Activated naive CD4-positive, alpha-beta T cell (primary cell): ENCODE measurements at places on chromosomes 6 and 20.

- no peak for DNase-seq
Observed at GRCh38 chr20:40354880-40355279, 334.2 kb downstream of the MAFB start.

- DNase-seq = no peak
Observed at GRCh38 chr6:115220551-115221159, 840.0 kb downstream of the FRK start.

- DNase-seq = no peak
Observed at GRCh38 chr6:109019911-109020310, 74.7 kb downstream of the SESN1 start.

DNA sequence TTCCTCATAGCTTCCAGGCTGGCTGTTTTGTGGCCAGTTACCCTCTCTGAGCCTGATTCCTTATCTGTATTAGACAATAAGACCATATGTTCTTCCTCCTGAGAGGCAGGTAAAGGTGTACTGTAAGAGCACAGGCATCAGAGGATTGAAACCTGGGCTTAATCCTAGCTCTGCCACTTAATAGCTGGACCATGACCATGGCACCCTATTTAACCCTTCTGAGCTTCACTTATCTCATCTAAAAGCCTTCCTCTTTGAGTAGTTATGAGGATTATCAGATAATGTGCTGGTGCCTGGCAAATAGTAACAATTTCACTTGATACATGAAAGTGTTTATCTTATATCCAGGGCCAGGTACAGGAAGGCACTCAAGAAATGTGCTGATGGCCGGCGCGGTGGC, 34.9 kb downstream of the BCL2L1 start:
- no peak for DNase-seq

GRCh38 chr6:2624177-2624576, 126.5 kb downstream of the MYLK4 start:
- DNase-seq = no peak

DNA sequence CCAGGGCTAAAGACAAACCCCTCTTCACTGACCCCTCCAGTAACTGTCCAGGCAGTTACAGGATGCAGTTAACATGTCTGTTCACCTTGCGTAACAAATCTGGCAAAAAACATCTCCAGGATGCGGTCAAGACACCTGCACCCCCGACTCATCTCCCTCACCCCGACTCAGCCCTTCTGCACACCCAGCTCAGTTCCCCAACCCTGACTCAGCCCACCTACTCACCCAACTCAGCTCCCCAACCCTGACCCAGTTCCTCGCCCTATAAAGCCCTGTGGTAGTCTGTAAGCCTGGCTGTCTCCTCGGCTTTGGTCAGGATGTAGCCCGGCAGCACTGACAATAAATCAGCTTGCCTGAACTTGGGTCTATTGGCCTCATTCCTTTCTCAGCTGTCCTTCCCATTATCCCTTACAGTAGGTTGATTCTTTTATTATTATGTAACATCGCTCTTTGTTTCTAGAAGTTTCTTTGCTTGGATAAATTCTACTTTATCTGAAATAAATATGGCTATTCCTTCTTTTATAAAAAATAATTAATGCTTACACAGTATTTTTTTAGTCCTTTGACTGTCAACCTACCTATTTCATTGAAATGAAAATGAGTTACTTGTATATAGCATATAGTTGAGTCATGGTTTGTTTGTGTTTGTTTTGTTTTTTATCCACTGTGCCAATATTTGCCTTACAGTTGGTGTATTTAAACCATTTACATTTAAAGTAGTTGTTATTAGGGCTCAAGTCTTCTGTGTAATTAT, 12.9 kb upstream of the ADTRP start:
- no peak for DNase-seq

DNA sequence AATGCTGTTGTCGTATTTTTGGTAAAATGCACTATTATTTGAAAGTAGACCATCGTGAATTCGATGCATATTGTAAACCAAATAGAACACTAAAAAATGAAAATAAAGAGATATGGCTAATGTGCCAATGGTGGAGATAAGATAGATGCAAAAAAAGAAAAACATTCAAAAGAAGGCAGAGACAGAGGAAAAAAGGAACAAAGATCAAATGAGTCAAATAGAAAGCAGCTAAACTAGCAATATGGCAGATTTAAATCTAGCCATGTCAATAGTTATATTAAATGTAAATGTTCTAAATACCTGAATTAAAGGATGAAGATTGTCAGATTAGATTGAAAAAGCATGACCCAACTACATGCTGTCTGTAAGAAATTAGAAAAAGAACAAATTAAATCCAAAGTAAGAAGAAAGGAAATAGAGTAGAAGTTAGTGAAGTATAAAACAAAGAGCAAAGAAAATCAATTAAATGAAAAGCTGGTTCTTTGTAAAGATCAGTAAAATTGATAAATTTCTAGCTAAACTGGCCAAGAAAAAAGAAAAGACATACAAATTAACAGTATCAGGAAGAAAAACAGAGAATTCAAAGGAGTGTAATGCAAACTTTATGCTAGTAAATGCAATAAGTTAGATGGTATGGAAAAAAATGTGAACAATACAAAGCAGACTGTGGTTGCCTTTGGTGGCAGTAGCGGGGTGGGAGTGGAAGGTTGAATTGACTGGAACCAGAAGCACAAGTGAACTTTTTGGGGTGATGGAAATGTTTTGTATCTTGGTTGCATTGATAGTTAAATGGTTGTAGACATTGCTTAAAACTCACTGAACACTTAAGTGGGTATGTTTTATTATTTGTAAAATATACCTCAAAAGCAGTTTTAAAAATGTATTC, 44.8 kb downstream of the PTPN1 start:
- DNase-seq = no peak

DNA sequence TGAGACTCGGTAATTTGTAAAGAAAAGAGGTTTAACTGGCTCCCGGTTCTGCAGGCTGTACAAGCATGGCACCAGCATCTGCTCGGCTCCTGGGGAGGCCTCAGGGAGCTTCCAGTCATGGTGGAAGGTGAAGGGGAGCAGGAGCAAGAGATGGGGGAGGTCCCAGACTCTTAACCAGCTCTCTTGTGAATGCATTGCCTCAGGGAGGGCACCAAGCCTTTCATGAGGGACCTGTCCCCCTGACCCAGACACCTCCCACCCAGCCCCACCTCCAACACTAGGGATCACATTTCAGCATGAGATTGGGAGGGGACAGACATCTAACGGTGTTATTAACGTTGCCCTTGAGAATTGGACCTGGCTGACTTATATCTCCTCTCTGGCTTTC, 68.6 kb downstream of the PTPN1 start:
- DNase-seq = no peak

DNA sequence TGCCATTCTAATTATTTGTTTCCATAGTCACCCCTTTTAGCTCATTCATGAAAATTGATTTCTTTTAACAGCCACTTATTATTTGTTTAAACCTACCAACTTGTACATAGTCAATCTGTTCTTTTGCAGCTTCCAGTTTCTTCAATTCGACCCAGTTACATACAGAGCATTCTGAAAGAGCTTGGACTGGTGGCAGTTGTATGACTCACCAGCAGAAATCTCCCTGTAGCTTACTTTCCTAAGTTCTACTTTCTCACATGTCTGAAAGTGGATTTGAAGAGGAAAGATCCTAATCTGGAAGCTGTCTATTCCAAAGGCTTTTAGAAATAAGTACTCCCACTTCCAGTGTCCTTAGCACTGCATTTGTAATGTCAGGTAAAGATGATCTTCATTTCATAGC, 447.9 kb downstream of the HTR1B start:
- DNase-seq = no peak

GRCh38 chr20:10490706-10491105, 55.6 kb downstream of the SLX4IP start:
- no peak for DNase-seq

GRCh38 chr6:121510568-121511177, 75.2 kb downstream of the GJA1 start:
- DNase-seq = no peak

DNA sequence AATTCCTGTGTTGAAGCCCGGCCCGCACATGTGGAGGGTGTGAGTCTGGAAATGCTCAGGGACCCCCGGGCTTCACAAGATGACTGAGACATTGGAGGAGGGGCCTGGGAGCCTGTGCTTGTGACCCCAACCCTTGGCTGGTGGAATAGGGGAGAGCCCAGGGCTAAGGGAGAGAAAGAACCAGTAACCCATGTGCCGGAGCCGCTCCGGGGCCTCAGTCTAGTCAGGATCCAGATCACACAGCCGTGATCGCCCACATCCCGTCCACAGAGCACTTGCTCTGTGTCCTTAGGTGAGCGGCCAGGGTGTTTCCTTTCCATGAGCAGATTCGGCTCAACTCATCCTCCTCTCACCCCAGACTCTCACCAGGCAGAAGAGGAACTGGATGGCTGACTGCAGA, 152.3 kb upstream of the RPS6KA2 start:
- DNase-seq = no peak

DNA sequence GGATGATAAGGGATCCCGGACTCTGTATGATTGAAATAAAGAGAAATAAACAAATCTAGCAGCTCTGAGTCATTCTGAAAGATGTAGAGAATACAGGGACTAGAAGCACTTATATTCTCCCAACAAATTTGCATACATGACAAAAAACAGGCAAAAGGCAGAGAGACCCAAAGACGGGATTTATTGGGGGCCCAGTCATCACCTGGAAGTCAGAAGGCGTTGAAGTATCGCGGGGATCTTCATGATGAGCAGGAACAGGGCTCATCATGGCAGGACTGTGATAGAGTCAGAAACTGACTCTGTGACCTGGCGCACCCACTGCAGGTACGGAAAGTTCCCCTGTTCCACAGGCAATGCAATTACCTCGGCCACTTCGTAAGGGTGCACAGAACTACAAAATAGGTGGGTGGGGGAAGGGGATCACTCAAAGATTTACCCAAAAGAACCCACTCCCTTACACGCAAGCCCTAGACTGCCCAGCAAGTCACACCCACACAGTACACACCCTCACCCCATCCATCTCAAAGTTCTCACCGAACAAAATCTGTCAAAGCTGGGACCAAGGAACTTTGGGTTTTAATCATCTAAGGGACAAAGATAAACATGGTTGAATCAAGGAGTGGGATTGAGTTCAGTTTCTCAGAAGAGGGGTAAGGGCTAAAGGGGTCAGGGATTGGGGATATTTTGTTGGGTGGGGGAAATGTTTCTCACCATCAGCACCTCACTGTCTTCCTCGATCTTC, 1.4 kb downstream of the CUTA start:
- DNase-seq = no peak

- no peak for DNase-seq
Observed at GRCh38 chr20:44993343-44993742, 27.0 kb downstream of the STK4 start.
